ENCODE measurements at places on chromosomes 7 and 10. TPM values are rescaled to one million over a fixed set of nuclear protein-coding genes. Genes with fewer than 3 reads are reported as not detected.

- no peak for DNase-seq
Observed at GRCh38 chr7:96021568-96021967, 249.2 kb downstream of the DYNC1I1 start.

LRRD1 gene
- not detected for total RNA-seq

GRCh38 chr7:31975546-31975945, 94.7 kb downstream of the PDE1C start:
- DNase-seq: no peak

- DNase-seq: no peak
Observed at GRCh38 chr10:97149079-97149531, 36.7 kb downstream of the SLIT1 start.

PRKAR2B gene
- 0.80 TPM for total RNA-seq

POR gene
- 54.0 TPM for total RNA-seq

DNA sequence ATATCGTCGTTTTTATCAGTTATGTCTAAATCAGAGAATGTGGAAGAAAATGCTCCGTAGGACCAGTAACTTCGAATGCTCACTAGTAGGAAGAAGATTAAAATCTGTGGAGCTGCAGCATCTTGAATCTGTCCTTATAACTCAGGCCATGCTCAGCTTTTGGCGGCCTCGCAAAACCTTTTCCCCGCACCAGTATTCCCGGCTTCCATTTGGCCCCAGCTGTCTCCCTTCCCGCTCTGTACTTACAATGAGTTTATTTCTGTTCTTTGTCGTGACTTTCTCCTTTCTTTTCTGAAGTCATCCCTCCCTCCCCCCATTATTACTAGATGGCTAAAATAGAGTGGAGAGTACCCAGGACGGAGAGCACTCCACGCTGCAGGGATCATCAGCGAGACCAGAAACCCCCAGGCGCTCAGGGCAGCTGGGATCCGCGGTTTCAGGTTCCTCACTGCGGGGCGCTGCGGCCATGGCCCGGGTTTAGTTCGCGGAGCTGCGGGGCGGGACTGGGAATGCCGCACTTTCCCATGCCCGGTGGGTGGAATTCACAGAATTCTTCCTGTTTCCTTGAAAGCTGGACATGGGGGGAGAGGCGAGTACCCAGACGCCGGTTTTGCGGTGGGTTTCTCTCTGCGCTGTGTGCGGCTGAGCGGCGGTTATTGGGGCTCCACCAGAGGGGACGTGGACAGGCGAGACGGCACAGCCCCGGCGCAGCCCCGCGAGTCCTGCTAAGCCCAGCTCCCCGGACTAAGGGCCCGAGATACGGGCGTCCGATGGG, 183.5 kb downstream of the POM121L12 start:
- no peak for DNase-seq

GRCh38 chr7:151451156-151451555, 11.2 kb upstream of the CRYGN start:
- no peak for DNase-seq

GRCh38 chr10:48589266-48589665, 15.6 kb downstream of the ARHGAP22 start:
- DNase-seq: no peak

DNA sequence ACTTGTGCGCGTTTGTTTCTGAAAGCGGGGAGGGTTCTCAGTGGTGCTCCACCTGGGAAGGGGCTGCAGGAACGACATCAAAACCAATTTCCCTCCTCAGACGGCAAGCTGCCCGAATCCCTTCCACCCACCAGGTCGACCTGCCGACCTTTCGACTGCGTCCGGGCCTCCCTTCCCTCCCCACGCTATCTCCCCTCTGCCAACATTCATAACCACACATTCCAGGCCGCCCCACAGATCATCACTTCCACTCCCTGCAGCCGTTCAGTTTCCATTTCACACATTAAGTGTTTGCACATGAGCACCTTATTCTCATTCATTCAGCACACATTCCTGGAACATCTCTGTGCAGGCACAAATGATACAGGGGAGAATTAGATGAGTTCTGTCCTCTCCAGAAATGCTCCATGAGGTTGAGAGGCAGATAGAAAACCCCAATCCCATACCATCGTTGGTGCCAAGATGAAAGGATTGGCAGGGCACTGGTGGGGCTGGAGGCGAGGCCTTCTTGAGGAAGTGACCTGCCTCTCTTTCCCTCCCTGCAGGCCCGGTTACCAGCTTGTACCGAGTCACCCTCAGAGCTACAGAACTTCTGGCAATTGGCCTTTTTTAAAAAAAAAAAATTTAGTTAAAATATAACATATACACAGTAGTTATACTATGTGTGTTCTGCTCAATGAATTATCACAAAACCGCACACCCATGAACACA, 70.0 kb downstream of the MINDY4 start:
- no peak for DNase-seq

DNA sequence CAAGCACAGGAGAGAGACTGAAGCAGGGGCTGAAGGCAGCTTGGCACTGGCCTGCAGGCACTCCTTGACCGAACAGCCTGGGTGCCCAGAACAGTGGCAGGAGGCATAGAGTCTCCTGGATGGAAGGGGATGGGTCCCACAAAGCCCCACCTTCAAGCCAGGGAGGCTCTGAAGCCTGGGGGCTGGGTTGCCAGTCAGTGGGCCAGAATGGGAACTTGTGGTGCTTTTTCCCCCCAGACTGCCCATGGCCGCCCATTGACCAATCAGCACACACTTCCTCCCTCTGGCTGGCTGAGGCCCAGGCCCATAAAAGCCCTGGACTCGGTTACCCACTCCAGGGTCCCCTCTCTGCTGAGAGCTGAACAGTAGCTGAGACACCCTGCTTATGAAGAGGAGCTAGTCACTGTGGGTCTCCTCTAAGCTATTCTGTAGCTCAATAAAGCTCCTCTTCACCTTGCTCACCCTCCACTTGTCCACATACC, 109.6 kb downstream of the ELAPOR2 start:
- no peak for DNase-seq

GNA12 gene
- total RNA-seq: 37.7 TPM

LGI1 gene
- total RNA-seq: not detected

- no peak for DNase-seq
Observed at GRCh38 chr10:11581213-11581612, 30.2 kb downstream of the USP6NL start.

DNA sequence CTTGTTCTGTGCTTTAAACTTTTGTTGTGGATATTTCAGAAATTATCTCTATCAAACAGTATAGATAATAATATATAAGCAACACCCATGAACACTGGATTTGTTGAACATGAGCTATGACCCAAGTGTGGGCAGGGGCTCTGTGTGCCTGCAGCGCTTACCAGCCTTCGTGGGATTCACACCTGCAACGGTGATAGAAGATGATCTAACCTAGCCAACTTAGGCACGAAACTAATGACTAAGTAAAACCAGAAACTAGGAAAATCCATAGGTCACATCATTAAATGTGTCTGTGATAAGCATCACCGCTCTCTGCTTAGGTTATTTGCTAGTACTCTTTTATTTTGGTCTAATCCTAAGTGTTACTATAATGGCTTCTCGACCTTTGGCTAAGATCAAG, 18.0 kb downstream of the SPAG6 start:
- DNase-seq: no peak

GRCh38 chr10:3825244-3825643, 40.2 kb upstream of the KLF6 start:
- peak; percentile 70 for DNase-seq

PDK4 gene
- 1.9 TPM for total RNA-seq

GIMAP7 gene
- total RNA-seq: 0.05 TPM

- peak; percentile 65 for DNase-seq
Observed at GRCh38 chr10:35563261-35563891, 41.8 kb upstream of the GJD4 start.

VSIR gene
- 10.6 TPM for total RNA-seq

DNA sequence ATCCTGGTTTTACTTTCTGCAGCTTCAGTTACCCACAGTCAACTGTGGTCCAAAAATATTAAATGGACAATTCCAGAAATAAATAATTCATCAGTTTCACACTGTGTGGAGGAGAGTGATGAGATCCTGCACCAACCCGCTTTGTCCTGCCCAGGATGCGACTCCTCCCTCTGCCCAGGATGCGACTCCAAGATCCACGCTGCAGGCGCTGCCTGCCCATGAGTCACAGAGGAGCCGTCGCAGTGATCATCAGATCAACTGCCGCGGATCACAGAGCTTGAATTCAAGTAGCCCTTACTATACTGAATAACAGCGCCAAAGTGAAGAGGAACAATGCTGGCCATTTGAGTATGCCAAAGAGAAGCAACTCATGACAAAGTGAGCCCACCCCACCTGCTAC, 61.5 kb downstream of the GRB10 start:
- DNase-seq: no peak

GJD4 gene
- not detected for total RNA-seq

DNA sequence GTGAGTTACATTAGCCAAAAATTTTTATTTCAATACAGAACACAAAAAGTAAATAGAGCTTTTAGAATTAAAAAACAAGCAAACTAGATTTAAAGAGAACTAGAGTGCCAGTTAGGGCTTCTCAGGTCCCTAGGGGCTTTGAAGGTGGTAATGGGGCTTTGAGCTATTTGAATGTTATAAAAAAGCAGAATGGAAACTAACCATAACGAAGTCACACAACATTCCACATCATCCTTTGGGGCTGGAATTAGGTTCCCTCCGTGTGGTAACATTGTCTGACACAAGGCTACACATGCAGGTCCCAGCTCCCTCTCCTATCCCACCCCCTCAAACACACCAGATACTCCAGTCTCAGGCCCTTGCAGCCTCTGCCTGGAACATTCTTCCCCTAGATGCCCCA, 15.3 kb downstream of the JAZF1 start:
- DNase-seq: no peak

DNA sequence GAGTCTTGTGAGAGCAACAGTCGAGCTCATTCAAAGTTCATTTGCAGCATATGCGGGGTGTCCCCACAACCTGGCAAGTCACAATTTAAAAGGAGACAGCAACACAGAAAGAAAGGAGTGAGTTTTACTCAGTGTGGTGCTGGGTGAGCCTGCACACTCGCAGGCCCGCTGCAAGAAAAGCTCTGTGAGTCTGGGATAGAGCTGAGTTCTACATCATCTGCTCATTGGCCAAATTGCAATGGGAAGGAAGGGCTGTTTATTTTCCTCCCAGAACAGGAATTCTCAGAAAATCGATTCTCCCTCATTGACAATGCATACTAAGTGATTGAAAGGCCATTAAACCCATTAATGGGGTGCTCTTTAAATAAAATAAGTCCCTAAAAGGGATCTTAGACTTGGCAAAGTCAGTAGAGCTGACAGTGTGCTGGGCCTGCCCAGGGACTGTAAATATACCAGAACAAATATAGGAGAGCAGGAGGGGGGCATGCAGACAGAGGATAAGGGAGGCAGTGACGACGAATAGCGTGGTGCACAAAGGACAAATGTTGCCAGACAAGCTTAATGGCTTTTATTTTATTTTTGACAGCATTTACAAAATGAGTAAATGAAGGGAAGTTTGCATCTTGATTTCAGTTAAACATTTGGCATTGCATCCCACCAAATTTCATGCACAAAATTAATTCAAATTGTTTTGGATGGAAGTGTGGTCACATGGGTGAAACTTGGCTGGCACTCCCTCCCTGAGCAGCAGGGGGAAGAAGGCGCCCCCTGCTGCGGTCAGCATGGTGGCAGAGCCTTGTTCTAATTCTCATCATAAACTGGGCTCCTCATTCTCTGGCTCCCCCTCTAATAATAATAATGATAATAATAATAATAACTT, 215.7 kb downstream of the SNX10 start:
- DNase-seq: no peak

CFAP46 gene
- 6.1 TPM for total RNA-seq

HIPK2 gene
- total RNA-seq: 186 TPM

GRCh38 chr10:4352414-4352961, 473.5 kb upstream of the AKR1E2 start:
- peak; percentile 92 for DNase-seq

DNA sequence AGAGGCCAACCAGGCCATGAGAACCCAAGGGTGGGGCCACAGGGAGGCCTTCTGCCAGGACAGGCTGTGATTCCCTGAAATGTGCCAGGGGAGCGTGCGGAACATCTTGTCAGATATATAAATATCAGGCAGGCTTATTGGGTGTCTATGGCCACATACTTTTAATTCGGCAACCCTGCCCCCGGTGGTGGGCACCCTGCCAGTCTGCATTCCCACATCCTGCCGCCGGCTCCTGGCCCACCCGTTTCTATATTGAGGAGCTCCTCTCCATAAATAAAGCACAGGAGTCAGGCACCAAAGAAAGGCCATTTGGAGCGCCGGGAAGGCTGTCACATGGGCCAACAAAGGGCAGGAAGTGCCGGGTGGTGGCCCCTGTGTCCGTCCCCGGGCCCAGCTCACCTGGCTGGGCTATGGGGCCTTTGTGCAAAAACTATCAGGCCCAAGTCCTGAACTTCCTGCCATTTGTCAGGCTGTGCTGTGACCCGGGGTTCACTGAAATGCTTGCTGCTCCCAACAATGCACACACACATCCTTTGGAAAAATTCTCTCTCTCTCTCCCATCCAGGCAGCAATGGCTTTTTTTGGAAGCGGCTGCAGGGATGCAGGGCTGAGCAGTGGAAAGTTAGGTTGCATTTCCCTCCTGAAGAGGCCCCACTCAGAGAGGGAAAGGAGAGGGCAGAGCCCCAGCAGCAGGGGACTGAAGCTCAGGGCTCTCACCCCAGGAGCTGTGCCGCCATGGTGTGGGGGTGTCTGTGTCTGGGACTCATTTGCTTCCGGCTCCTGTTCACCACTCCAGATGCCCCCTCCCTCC, 25.0 kb upstream of the PODXL start:
- DNase-seq: no peak

DNA sequence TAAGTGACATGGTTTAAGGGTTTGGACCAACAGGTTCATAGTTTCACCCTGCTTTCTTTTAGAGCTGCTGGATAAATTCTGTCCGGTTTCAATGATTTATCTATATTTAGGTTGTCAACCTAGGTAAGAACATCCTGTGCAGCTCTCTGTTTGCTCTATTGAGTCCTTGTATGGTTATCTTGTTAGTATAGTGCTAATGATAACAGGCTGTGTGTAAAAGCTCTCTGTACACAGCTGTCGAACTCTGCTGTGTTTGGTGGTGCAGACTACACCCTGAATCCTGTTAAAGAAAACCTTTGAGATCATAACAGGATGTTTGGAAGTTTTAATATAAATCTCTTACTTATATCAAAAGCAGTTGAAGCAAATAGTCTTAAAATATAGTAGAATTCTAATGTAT, 219.2 kb downstream of the SDK1 start:
- no peak for DNase-seq

TET1 gene
- total RNA-seq: 3.1 TPM

ECHS1 gene
- total RNA-seq: 110 TPM

DNA sequence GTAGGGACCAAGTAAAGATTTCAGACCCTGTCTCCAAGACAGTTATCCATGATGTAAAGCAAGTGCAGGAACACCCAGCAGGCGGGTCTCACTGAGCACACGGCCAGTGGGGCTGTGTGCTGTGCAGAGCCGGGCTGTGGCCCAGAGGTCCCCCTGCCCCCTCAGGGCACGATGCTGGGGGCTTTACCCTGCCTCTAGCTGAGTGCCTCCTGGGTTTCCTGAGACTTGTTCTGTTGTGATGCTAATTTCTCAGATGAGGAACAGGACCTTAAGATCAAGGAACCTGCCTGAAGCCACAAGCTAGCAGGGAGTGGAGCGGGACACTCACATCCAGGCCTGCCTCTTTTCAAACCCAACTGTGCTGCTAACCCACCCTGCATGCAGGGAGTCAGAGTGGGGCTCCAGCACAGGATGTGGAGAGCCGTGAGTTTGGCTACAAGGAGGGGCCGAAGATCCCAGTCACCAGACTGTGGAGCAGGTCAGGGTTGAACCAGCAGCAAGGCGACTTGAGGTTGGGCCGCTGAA, 76.1 kb upstream of the LYZL2 start:
- DNase-seq: no peak

GRCh38 chr10:23886355-23886754, 322.6 kb upstream of the KIAA1217 start:
- no peak for DNase-seq

GRCh38 chr7:81206667-81207360, 288.0 kb upstream of the SEMA3C start:
- no peak for DNase-seq

Data from renal cortical epithelial cell (primary cell).